ENCODE measurements at places on chromosomes 11 and 22.
A peak's percentile ranks its signal among the peaks of the same experiment; 100 is the strongest.

GRCh38 chr11:33500861-33501479 is 199.7 kb downstream of the C11orf91 start:
- peak; percentile 69 for DNase-seq

DNA sequence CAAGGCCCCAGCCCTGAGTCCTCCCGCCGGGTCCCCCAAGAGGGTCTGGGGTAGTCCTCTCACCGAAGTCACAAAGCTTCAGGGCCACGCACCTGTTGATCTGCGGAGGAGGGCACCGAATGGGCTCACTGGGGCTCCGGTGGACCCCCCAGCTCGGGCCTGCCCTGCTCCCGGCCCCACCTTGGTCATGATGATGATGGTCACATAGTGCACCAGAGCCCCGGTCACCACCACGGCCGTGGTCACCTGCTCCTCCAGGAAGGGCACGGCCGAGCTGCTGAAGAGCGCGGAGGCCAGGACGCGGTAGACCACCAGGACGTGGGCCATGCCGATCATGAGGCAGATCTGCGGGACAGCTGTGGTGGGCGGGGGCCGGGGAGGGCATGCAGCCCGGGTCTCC is 13.5 kb upstream of the SIGIRR start:
- DNase-seq = no peak

GRCh38 chr11:132704781-132705375 is 827.4 kb downstream of the OPCML start:
- DNase-seq = no peak

DNA sequence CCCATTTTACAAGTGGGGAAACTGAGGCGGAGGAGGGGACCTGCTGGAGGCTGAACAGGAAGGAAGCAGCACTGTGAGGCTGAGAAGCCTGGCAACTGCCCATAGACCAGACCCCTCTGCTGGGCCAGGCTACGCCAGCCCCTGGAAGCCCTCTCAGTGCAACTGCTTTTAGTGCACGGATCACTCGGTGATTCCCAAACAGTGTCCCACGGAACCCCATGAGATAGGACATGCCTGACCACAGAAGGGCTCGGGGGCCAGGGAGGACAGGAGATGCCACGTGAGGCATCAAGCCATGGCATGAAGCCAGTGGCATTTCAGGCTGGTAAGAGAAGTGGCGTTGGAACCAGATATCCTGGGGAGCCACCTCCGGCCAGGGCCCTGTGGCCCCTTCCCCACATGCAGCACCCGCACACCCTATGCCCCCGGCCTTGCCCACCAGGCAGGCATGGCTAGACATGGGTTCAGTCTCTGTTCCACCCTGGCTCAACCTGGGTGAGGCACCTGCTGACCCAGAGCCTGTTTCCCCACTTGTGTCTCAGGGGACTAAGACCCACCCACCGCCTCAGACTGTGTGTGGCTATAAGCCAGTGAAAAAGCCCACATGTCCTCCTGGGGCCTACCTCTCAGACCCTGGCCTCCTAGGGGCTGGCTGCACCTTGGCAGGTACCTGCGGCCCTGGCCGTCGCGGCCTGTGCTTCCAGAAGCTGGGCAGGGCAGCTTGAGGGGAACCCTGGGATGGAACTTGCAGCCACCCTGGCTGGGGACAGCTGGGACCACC is 84.1 kb downstream of the WNT7B start:
- DNase-seq = no peak

- no peak for DNase-seq
Observed at GRCh38 chr22:49820984-49821383, 6.7 kb downstream of the BRD1 start.

GRCh38 chr11:1837171-1838076 is 1.4 kb upstream of the TNNI2 start:
- peak; percentile 62 for DNase-seq

DNA sequence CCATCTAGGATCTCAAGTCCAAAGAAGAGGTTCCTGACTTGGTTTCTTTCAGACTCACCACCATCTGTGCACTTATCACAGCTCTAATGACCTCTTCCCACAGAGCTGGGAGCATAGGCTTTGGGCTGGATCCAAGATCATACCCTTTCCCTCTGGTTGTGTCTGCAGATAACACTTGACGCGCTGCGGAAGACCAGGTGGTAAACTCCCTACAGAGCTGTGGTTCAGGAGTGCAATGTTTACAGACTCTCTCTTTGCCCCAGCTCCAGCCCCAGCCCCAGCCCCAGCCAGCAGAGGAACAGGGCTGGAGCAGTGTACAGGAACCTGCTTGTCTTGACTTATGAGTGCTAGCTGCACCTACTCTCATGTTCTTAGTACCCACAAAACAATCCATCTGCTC is 274.4 kb upstream of the SYN3 start:
- no peak for DNase-seq

DNA sequence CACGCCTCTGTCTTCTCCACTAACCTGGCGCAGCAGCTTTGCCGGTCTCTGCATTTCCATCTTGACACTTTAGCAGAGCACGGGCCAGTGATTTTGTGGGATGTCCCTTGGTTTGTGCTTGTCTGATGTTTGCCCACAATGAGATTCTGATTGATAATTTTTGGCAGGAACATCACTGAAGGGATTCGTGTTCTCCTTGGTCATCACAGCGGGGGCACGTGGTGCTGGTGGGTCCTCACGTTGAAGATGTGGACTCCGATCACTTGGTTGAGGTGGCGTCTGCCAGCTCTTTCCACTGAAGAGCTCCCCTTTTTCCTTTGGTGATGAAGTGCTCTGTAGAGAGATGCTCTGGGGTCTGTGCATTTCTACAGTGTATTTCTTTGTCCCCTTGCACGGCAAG is 37.2 kb downstream of the TBC1D22A start:
- DNase-seq = no peak

DNA sequence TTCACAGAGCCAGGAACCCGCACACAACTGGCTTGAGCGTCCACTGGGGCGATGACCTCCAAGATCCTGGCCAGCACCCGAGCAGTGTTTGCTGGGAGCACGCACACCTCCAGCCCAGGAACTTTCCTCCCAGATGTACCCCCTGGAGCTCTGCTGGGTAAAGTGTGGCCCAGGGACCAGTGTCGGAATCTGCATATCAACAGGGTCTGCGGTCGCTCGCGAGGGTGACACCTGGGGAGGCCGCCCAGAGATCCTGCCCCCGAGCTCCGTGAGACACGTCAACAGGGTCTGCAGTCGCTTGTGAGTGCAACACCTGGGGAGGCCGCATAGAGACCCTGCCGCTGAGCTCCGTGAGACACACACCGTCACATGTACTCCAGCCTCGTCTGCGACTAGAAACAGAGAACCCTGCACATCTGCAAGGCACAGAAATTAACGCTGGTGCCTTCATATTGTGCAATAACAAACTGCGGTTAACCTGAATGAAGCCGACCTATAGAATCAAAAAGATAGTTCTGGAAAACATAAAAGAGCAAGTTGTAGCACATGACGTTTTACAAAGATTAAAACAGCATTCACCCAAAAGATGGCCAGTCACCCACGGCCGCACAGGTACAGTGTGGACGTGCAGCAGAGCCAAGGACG is 172.4 kb downstream of the BRD1 start:
- no peak for DNase-seq

- no peak for DNase-seq
Observed at GRCh38 chr11:70731271-70732022, 333.1 kb downstream of the CTTN start.

DNA sequence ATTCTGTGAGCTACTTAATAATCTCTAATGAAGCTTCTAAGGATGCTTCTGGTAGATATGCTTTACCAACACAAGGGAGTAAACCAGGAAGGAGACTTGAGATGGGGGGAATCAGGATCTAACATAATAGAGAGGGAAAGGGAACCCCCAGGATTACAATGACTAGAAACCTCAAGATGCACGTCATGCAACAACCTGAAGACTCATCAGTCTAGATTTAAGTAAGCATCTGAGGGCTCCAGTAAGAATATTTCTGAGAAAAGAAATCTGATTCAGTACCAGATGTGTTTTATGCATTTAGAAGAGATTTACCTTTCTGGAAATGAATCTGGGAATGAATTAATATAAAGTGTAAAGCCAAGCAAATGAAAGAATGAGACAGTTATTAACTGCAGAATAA is 15.2 kb downstream of the KDM4D start:
- no peak for DNase-seq

- peak; percentile 74 for DNase-seq
Observed at GRCh38 chr22:38398609-38399461, 56.2 kb downstream of the KCNJ4 start.

DNA sequence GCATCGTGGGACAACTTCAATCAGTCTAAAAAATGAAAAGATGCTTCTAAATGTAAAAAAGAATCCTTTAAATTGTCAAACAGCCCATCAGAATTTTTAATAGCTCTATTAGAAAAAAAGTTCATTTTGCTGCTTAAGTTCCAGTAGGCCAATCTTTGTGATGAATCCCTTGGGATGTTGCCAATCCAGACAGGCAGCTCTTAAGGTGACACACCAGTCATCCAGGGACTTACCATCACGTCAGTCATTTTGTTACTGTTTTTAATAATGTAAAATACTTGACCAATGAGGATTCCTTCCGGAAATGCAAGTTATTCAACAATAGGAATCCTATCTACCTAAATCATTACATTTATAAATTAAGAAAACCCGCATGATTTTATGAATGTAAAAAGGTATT is 47.8 kb upstream of the TMEM45B start:
- DNase-seq = no peak

DNA sequence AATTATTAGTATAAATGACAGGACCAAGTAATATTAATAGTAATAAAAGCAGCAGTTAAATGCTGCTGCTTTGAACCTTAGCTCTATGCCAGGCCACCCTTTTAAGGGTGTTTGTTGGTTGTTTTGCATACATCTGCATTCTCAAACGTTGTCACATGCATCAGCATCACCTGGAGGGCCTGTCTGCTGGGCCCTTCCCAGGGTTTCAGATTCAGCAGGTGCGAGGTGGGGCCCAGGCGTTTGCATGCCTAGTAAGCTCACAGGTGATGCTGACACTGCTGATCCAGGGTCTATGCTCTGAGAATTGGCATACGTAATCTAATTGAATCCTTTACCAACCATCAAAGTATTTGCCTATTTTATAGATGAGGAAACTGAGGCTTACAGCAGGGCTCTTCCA is 246.5 kb downstream of the CADM1 start:
- DNase-seq = no peak

- no peak for DNase-seq
Observed at GRCh38 chr11:113591117-113591516, 115.0 kb downstream of the TMPRSS5 start.

DNA sequence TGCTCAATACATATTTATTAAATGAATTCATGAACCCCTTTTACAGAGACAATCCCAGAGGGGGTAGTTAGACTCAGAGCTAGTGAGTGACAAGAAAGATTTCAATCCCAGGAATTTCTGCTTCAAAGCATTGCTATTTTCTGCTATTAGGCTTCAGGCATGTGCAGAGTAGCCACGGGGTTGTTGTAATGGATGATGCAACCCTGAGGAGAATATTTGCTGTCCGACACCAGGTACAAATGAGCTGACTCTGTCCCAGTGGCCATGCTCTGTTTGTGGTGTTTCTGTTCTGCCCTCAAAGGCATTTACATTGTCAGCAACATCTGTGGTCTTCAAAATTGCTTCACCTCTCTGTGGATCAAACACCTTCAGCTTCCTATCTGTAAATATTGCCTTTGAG is 102.6 kb downstream of the CSNK2A3 start:
- peak; percentile 37 for DNase-seq

- DNase-seq = peak; percentile 99
Observed at GRCh38 chr22:26718905-26719304, 61.5 kb downstream of the MIAT start.

DNA sequence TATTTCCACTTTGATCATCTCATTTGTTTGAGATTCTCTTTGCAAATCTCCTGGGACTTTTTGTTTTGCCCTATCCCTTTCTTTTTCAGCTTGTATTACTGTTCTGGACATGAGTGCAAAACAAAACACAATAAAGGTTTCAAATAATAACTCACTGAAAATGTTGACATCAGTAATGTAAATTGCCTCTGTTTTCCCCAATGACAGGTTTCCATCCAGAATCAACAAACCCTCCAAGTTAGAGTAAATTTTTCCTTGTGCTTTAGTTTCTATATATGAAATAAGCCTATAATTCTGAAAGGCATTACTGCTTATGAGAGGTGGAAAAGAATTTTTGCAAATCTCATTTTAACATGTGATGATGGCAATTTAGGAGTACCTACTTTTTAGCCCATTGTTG is 187.0 kb upstream of the ANO3 start:
- no peak for DNase-seq

DNA sequence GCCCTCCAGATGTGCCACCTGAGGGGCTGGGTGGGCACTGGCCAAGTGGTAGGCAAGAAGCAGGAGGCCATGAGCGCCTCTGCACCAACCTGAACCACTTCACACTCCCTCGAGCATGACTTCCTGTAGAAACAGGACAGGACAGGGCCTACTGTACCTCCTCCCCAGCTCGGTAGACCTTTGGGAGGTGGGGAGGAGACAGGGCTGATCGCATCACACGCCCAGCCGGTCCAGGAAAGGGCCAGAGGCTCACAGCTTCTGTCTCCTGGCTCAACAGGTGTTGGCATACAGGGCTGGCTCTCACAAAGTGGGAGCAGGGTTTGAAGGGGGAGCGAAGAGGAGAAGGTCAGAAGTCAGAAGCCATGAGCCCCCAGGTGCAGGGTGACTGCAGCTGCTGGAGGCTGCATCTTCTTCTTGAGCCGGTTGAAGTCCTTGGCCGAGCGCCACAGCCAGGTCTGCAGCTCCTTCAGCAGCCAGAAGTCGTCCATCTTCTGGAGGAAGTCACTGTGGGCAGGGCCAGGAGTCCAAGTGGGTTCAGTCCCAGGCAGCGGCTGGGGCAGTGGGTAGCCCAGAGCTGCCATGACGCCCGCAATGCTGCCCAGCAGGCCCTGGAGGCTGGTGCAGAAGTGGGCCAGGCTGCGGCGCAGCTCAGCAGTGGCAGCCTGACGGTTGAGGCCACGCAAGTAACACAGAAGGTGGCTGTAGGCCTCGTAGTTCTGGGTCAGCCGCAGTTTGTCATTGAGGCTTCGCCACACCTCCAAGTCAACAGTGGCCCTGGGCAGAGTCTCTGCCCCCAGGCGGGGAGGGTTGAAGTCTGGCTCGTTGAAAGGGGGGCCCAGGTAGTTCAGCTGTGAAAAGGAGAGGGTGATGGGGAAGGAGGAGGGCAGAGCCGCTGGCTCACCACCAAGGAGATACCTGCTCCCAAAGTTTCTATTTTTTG is 8.3 kb downstream of the CLCF1 start:
- no peak for DNase-seq

GRCh38 chr11:6414874-6415328 is 4.0 kb downstream of the APBB1 start:
- DNase-seq = no peak

DNA sequence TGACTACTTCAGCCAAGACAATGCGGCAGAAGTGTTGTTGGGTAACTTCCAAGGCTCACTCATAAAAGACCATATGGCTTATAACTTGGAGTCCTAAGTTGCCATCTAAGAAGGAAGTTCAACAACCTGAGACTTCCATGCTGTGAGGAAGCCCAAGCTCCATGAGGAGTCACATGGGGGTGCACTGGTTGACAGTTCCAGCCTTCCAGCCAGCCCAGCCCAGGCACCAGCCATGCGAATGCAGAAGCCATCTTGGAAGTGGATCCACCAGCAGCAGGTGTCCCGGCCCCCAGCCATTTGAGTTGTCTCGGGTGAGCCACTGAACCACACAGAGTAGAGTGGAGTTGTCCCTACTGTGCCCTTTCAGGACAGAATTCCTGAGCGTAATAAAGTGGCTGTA is 32.8 kb upstream of the WNT7B start:
- DNase-seq = no peak
